ENCODE measurements at places on chromosomes 2 and 18.

GRCh38 chr2:172562298-172562697 lies 6.4 kb downstream of the PDK1 start:
- DNase-seq: no peak

DNA sequence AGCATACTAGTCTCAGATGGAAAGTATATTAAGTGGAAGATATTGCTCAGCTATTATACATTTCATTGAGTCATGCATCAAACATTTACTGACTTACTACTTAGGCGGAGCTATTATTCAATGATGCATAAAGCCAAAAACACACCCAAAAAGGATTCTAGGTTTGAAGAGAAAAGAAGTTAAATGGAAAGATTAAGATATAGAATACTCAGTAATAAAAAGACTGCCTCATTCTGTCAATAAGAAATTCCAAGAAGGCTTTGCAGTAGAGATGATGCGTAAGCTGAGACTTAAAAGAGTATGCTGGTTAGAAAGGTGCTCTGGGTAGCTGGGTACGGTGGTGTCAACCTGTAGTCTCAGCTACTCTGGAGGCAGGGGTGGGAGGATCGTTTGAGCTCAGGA lies 27.6 kb downstream of the STK17B start:
- no peak for DNase-seq

DNA sequence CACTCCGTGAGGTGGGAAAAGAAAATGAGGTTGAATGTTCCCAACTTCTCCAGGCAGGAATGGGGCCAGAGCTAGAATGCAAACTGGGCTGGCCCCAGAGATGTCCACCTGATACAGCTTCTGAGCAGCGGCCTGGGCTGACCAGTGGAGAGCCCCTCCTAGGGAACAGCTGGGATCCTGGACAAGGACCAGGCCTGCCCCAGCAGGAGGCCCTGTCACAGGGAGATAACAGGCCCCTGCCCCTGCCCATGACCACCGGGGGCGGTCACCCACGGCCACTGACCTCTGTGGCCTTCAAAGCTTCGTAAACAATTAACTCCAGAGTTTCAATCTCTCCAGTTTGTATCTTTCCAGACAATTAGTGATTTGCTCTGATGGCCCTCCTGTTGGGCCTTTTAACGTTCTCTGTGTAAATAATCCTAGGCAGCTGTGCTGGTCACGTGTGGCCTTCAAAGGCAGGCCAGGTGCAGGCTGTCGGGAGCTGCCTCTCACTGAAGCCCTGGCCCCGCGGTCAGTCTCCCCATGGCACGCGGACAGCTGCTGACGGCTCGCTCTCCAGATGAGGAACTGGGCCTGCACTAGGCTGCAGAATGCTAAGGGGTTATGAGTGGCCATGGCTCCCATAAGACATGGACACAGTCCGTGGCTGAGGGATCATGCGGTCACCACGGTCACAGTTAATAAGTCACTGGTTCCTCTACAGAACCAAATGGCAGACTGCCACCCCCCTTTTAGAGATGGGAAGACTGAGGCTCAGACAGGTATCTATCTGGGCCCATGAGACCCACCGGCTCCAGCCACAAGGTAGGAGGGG lies 9.2 kb downstream of the HS6ST1 start:
- DNase-seq: no peak

- DNase-seq: no peak
Observed at GRCh38 chr2:120482334-120482733, 136.4 kb downstream of the INHBB start.

- DNase-seq: peak; percentile 17
Observed at GRCh38 chr2:147910990-147911473, 66.2 kb downstream of the ACVR2A start.

DNA sequence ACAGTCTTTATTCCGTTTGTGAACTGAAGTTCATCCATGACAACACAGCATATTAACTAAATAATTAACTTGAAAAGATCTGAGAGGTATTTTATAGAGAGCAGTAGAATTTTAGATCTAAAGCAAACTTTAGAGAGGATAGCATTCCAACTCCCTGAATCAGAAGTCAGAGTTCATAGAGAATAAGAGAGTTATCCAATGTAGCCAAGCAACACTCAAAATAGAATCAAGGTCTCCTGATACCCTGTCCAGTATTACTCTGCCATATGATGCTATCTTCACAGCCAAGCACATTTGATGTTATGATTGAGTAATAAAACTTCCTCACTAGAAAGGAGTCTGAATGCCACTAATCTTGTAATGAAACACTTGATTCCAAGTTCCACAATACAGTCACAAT lies 55.5 kb downstream of the RIT2 start:
- DNase-seq: no peak

GRCh38 chr2:204900487-204900886 lies 355.2 kb downstream of the PARD3B start:
- no peak for DNase-seq

DNA sequence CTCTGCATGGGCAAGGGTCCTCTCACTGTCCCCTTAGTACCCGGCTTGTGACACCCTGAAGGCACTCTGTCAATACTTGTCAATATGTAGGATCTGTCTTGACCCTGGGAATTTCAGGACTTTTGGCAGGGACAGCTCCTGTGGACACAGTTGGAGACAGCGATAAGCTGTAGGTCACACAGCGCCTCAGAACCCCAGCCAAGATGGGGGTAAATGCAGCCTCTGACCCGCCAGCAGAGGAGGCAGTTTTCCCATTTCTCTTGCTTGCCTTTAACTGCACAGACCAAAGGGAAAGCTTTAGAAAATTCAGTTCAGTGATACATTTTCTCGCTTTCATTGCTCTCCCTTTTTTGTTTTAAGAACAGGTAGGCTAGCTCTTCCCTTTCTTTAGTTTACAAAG lies 54.8 kb upstream of the KLHL29 start:
- DNase-seq: no peak

DNA sequence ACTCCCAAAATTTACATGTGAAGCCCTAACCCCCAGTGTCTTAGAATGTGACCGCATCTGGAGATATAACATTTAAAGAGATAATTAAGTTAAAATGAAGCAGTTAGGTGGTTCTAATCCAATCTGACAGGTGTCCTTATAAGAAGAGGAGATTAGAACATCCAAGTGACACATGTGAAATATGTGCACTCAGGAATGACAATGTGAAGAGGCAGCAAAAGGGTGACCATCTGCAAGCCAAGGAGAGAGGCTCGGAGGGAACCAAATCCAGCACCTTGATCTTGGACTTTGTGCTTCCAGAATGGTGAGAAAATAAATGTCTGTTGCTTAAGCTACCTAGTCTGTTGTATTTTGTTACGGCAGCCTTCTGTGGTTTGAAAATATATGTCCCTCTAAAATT lies 165.4 kb downstream of the FIGN start:
- DNase-seq: no peak
